ENCODE measurements at places on chromosomes 11 and 22.

DNA sequence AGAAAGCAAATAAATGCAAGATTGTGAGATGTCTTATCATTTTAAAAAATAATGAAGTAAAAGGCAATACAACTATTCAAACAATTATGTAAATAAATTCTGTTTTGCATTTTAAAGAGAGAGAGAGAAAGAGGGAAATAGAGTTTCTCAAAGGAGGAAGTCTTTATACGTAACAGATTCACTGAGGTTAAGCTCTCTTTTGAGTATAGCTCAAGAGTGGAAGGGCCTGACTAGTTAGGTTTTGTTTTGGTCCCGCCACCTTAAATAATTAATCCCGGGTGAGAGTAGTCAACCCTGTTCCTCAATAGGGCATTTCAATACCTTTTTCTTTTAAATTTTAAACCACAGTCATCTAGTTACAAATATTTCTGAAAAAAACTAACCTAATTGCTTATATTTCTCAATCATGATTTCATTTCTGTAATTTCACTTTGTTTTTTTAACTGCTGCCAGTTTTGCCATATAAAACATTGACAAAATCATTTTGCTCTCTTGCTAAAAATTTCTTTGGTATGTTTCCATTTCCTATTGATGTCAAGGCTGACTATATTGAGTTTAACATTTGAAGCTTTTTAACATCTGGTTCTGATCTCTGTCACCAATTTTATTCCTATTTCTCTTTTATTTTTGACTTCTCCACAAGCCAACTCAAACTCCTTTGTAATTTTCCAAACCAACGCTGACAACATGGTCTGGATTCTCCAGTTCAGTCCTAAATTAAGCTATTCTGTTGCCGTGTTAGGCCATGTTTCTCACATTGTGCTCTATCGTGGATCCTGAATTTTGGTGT is 10.3 kb downstream of the OR10D3 start:
- no peak for DNase-seq

- no peak for DNase-seq
Observed at GRCh38 chr22:38416621-38417251, 38.3 kb downstream of the KCNJ4 start.

- DNase-seq = no peak
Observed at GRCh38 chr22:38629108-38629507, 27.1 kb downstream of the FAM227A start.

GRCh38 chr11:122024278-122024677 is 91.7 kb downstream of the BLID start:
- no peak for DNase-seq

- no peak for DNase-seq
Observed at GRCh38 chr22:49406879-49407587, 420.6 kb downstream of the BRD1 start.

- DNase-seq = no peak
Observed at GRCh38 chr22:20421507-20421874, 16.1 kb downstream of the SCARF2 start.

GRCh38 chr22:39089928-39090327 is 7.1 kb upstream of the APOBEC3H start:
- DNase-seq = no peak

DNA sequence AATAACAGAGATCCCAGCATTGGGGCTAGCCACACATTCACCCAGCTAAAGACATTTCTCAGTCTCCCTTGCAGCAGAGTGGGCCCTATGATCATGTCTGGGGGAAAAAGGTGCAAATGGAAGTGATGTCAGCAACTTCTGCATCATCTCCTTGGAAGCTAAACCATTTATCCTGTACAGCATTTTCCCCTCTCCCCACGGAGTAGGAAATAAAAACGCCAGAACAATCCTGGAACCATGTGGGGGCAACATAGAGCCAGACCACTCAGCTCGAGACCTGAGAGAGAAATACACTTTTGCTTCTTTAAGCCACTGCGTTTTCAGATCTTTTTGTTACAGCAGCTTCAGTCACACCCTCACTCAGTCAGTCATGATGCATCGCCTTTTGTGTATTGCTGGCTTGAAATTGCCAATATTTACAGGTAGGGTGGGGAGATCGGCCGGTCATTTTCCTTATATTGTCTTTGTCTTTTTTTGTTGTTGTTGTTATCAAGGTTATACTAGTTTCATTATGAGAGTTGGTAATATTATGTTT is 9.1 kb upstream of the RAC2 start:
- no peak for DNase-seq

GRCh38 chr11:75850787-75851186 is 35.8 kb downstream of the UVRAG start:
- no peak for DNase-seq

DNA sequence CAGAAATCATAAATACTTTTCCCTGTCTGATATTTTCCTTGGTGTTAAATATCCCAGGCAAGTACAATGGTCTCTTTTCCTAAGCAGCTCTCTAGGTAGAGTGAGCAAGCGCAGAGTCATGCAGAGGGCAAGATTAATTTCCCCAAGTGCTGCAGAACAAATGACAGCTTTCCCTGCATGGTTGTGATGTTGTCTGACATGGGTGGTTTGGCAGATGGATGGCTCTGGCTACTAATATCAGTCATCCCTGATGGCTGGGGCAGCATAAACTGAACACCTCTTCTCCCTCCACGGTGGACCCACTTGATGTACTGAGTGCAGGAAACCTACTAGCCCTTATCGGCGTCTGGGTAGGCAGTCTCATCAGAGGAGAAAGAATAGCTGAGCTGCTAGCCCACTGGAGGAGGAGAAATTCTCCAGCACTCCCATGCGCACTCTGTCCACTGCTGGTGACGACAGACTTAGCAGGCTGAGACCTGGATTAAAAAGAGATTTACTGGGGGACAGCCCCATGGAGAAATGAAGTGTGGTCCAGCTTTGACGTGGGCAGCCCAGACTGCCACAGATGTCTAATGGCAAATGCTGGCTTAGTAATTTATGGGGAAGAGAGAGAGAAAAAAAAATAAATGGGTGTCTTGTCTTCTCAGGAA is 202.9 kb downstream of the DBX1 start:
- no peak for DNase-seq

- no peak for DNase-seq
Observed at GRCh38 chr22:36331306-36331911, 56.4 kb downstream of the MYH9 start.

- no peak for DNase-seq
Observed at GRCh38 chr11:130553306-130553705, 104.9 kb downstream of the ADAMTS15 start.

DNA sequence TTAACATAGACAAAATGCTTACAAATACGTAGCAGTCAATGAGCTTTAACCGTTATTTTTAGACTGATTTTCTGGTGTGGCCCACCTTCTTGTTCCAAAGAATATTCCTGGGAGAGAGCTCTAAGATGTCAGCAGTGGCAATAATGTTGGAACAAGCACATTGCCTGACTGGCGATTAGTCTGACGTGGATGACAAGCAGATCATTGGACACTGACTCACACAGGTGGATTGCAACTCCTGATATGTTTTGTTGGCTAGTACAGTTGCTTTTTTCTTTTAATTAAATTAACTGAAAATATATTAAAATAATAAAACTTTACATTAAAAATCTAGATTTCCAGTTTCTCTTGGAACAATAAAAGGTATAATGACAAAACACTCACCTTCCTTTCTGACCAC is 78.0 kb downstream of the TENM4 start:
- no peak for DNase-seq

- DNase-seq = no peak
Observed at GRCh38 chr11:131739243-131739882, 368.9 kb downstream of the NTM start.

- peak; percentile 4 for DNase-seq
Observed at GRCh38 chr11:129460714-129461113, 85.1 kb downstream of the BARX2 start.

DNA sequence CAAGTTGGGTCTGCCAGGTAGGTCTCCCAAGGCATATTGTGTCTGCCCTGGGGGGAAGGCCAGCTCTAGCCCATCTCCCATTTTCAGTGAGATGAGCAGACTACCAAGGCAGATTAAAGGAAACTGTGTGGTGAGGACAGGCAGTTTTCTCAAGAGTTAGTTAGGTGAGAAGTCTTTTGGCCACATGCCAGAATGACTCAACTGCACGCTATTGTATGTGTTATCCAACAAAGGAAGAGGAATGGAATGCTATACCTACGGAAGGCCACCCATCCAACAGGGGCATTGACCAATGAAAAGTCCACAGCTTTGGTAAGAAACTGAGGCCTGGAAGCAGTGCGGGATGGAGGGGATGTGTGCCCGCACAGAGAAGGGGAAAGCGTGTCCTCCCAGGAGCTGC is 941.7 kb downstream of the NTM start:
- DNase-seq = no peak

DNA sequence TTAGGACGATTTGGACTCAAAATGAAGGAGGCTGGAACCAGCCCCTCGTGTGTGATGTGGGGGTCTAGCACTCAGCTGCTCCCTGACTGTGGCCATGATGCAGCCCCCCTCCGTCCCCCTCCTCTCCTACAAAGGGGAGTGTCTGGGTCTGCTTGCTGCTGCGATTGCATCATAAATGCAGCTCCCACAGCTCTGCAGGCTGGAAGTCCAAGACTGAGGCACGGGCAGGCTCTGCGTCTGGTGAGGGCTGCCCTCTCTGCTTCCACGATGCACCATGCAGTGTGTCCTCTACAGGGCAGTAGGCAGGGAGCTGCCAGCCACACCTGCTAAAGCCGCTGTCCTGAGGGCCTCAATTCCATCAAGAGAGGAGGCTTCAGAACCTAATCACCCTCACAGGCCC is 432.1 kb downstream of the BRD1 start:
- DNase-seq = no peak

DNA sequence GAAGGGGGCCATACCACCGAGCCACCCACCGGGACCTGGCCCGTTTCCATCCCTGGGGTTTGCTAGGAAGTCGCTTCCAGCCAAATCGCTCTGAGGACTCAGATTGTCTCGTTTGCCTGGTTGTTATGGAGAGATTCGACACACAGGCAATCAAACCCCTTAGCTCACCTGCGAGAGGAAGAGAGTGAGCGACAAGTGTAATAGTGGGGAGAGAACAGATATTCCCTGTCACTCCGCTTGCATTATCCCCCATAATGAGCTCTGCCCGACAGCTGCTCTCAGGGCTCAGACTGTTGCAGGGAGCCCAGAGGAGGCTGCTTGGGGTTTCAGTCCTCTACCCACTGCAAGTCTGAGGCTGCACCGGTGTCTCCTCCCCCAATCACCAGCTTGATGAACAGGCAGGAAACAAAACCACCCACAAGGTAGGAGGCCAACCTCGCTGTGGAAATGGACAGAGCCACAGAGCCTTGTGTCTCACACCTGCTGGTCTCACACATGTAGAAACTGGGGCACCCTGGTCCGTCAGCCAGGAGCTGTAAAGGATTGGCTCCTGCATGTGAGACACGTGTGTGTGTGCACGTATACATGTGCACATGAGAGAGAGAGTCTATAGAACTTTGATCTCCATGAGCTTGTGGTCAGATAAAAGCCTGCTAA is 351.1 kb downstream of the BUD13 start:
- peak; percentile 63 for DNase-seq

DNA sequence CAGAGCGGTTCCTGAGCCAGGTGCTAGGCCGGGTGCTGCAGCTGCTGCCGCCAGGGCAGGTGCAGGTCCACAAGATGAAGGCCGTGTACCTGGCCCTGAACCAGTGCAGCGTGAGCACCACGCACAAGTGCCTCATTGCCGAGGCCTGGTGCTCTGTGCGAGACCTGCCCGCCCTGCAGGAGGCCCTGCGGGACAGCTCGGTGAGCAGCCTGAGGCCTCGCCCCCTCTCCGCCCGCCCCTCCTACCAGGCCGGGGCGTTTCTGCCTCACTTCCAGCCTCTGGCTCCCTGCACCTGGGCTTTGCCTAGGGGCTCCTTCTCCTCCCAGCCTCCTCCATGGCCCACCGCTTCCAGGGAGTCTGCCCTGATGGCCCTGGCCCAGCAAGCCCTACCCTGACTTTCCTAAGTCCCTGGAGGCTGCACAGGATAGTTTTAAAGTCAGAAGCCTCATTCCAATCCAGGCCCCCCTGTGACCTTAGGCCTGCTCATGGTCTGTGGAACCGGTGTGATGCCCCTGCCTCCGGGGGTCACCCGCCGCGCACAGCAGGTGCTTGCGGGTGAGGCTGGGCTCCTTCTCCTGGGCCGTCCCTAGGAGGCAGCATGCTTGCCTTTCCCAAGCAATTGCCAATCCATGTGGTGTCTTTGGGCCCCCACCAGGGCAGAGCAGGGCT is 5.5 kb downstream of the TCIRG1 start:
- DNase-seq = peak; percentile 47

DNA sequence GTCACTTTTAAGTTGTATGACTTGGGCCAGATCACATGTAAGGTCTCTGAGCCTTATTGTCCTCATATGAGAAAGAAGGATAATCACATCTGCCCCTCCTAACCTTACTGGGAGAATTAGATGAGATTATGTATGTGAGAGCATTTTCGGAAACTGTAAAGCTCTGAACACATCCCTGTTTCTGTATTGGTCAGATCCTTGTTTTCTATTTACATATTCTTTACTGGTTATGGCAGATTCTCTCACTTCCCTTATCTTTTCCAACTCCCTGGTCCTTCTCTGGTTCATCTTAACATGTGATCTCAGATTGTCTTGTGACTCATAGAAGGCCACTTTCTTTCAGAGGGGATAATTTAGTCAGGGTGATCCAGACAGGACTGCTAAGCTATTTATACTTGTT is 41.8 kb downstream of the CCDC81 start:
- DNase-seq = no peak

DNA sequence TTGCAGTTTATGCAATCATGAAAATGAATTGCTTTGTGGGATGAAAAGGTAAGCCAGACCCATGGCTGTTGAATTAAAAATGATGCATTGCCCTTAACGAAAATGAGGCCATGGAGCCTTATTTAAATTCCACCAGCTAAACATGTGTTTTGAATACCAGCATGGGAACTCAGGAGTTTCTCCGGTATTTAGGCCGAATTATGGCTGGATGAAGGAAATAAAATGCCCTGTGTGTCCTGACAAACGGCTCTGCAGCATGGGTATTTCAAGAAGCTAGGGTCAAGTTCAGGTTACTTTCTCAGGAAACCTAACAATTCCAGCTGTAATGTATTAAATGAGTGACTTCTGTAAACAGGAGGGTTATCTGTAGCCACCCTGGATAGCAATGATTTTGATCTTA is 38.3 kb downstream of the AMOTL1 start:
- DNase-seq = no peak

GRCh38 chr22:24157822-24158135 is 23.5 kb upstream of the SUSD2 start:
- DNase-seq = no peak

DNA sequence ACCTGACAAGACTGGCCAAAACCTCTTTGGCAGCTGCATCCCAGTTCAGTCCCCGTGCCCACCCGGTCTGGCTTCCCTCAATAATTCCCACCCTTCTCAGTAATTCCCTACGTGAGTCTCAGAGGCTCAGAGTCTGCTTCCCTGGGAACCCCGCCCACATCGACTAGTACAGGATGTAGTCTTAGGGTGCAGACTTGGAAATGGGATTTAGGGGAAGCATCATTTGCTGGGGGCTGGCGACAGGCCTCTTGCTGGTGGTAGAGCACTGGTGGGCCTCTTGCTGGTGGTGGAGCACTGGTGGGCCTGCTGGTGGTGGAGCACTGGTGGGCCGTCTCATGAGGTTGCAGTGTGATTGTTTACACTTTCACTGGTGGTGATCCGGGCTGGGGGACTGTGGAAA is 199.5 kb upstream of the B3GAT1 start:
- DNase-seq = no peak
